ENCODE measurements at places on chromosomes 1 and 21.

DNA sequence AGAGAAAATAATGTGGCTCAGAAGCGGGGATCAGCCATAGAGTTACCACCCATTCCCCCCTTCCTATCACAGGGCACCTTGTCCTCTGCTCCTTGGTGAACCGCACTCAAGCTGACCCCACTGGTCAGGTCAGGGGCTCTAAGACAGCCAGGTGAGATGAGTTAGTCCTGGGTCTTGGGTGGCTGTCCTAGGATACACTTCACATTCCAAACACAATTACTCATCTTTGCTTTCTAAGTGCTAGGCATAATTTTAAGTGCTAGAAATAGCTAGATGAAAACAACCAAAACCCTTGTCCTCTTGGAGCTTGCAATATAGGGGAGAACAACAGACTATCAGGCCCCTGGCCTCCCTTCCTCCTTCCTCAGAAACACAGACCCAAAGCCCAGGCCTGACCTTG is 7.8 kb upstream of the MUTYH start:
- no peak for DNase-seq

- no peak for DNase-seq
Observed at GRCh38 chr1:46485564-46486431, 3.8 kb upstream of the DMBX1 start.

GRCh38 chr1:210687582-210688279 is 359.0 kb downstream of the HHAT start:
- DNase-seq, result no peak

DNA sequence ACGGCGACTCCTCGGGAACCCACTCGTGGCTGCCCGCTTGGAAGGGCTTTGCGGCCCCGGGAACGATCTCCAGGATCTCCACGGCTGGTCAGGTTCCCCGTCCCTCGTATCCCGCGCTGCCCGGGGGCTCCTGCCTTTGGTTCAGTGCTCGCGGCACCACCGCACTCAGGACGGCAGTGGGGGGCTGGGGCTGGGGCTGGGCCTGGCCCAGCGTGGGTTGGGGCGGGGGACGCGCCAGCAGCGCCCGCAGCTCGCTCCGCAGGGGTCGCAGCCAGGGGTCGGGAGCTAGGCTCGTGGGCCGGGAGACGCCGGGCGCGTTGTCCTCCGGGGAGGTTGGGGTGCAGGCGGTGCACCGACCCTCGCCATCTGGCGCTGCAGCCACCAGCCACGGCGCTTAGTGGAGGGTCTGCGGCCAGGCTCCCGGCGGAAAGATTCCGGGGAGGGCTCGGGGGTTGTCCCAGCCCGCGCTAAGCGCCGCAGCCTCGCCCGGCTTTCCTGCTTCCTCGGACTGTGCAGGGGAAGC is 8.9 kb downstream of the SIM2 start:
- DNase-seq, result no peak

DNA sequence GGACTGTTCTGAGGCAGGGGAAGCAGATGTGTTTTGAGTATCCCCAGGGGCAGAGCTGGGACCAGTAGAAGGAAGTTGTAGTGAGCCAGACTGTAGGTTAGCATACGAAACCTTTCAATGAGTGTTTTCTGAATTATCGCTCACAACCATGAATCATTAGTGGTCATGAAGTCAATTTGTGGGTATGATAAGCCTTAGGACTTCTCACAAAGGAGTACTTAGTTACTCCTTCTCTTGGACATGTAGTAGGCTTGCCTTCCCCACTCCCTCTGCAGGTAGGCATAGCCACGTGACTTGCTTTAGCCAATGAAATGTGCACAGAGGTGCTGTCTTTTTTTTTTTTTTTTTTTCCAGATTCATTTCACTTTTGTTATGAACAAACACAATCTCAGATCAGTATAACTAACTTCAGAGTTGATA is 23.9 kb upstream of the FAAH start:
- peak; percentile 23 for DNase-seq

- no peak for DNase-seq
Observed at GRCh38 chr1:92980732-92981647, 19.7 kb upstream of the DIPK1A start.

GRCh38 chr1:209882942-209883340 is 55.1 kb upstream of the SYT14 start:
- DNase-seq, result no peak

GRCh38 chr1:201258763-201259230 is 24.5 kb upstream of the PKP1 start:
- DNase-seq, result no peak

DNA sequence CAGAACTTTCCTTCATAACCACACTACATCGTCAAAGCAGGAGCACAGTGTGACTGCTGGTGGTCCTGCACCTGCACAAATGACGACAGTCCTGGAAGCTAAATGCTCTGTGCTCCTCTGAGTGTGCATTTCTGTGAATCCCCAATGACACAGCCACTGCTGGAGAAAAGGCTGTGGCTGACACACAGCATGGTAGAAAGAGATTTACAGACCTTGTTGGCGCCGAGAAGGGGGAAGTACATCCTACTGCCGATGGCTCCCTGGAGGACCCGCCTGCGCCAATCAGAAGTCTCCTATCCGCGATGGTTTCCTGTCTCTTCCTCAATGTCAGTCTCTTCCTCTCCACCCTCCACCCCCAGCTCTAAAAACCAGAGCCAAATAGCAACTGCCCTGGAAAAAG is 115.4 kb upstream of the RAB4A start:
- DNase-seq, result no peak

GRCh38 chr21:39799178-39799577 is 54.2 kb downstream of the IGSF5 start:
- DNase-seq, result no peak

DNA sequence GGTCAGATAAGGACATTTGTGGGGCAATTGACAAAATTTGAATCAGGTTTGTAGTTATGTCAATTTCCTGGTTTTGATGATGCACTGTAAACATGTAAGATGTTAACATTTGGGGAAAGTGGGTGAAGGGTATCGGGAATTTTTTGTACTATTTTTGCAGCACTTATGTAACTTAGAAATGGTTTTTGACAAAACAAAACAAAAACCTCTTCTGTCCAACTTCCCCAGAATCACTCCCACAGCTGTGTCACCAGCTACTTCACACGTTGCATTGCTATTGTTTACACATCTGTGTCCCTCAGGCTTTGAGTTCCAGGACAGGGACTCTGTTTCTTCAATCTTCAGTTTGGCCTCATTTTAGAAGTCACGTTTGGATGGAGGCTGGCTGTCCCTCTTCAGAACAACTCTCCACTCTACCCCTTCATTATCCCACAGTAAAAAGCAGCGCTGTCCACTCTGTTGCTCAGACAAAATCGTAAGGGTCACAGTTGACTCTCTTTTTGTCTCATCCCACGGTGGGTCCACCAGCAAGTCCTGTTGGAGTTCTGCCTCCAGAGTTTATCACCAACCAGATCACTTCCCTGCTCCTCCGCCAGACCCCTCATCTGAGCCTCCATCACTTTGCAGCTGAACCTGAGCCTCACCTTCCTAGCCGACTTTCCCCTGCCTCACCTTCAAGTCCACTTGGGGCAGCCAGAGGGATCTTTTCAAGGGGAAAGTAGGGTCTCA is 63.2 kb downstream of the NENF start:
- no peak for DNase-seq

DNA sequence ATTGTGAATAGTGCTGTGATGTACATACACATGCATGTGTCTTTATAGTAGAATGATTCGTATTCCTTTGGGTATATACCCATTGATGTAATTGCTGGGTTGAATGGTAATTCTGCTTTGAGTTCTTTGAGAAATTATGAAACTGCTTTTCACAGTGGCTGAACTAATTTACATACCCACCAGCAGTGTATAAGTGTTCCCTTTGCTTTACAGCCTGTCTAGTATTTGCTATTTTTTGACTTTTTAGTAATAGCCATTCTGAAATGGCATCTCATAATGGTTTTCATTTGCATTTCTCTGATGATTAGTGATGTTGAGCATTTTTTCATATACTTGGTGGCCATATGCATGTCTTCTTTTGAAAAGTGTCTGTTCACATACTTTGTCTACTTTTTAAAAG is 54.5 kb upstream of the FAM78B start:
- DNase-seq, result no peak

- no peak for DNase-seq
Observed at GRCh38 chr1:88876573-88877365, 14.6 kb downstream of the GTF2B start.

GRCh38 chr21:35508139-35508888 is 459.2 kb upstream of the RUNX1 start:
- peak; percentile 68 for DNase-seq

- DNase-seq, result no peak
Observed at GRCh38 chr1:89630048-89630447, 2.9 kb upstream of the LRRC8C start.

GRCh38 chr1:2199042-2199810 is 4.7 kb upstream of the FAAP20 start:
- DNase-seq, result peak; percentile 92

DNA sequence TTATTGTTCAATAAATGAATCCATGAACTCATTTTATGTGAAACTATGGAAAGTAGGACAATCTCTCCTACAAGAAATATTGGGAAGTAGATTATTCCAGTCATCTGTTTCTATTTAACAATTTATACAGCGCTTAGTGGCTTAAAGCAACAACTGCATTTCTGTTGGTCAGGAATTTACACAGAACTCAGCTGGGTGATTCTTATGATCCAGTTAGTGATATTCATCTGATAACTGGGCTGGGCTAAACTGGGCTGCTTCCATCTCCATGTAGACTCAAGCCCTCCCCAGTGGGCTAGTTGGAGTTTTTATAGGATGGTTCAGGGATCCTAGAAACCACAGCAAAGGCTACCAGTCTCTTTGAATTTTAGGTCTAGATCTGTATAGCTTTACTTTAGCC is 497.9 kb upstream of the NEGR1 start:
- DNase-seq, result no peak

DNA sequence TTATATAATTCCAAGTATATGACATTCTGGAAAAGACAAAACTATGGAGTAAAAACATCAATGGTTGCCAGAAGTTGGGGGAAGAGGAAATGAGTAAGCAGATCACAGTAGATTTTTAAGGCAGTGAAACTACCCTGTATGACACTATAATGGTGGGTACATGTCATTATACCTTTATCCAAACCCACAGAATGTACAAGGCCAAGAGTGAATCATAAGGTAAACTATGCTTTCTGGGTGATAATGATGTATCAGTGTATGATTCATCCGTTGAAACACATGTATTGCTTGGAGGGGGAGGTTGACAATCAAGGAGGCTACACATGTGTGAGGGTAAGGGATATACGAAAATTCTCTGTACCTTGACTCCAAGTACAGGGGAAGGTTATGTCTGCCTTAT is 862.7 kb downstream of the PLA2G4A start:
- DNase-seq, result no peak

DNA sequence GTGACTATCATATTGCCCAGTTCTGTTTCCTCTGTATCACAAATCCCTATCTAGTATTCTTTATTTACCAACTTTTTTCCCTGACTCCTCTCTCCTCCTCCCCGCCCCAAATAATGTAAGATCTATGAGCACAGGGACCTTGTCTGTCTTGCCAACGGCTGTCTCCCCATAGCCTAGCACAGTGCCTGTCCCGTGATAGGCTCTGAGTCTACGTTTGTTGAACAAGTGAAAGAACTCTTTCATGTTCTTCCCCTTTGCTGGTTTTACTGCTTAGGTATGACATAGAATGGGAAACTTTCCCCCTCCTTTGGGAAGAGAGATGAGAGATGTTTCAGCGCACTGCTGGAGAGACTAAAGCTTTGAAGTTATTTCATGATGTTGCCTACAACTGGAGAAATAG is 367.0 kb downstream of the PRDM2 start:
- DNase-seq, result no peak

- DNase-seq, result no peak
Observed at GRCh38 chr1:217605390-217605789, 25.5 kb downstream of the GPATCH2 start.

- no peak for DNase-seq
Observed at GRCh38 chr1:93776728-93777127, 95.1 kb upstream of the BCAR3 start.

DNA sequence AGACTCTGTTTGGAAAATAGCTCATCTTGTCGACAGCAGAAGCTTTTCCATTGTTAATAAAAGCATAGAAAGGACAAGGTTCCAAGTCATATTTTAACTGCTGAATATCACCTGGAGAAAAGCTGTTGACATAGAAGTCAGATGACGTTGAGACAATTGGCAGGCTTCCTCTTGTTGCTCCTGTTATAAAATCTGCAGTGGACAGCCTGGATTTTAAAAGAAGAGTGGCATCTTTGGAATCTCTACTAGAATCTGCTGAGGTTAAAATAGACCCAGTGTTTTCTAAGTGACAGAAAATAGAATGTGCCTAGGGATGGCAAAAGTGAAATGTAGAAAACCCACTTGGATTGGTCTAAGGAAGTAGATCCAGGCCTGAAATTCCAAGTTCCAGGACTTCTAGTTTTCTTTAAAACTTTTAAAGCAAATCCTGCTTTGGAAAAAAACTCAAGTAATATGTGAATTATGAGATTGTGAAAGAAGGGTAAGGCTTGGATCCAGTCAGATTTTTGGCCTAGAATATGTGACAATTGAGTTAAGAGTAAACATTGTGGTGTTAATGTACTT is 53.6 kb upstream of the NEXN start:
- no peak for DNase-seq

DNA sequence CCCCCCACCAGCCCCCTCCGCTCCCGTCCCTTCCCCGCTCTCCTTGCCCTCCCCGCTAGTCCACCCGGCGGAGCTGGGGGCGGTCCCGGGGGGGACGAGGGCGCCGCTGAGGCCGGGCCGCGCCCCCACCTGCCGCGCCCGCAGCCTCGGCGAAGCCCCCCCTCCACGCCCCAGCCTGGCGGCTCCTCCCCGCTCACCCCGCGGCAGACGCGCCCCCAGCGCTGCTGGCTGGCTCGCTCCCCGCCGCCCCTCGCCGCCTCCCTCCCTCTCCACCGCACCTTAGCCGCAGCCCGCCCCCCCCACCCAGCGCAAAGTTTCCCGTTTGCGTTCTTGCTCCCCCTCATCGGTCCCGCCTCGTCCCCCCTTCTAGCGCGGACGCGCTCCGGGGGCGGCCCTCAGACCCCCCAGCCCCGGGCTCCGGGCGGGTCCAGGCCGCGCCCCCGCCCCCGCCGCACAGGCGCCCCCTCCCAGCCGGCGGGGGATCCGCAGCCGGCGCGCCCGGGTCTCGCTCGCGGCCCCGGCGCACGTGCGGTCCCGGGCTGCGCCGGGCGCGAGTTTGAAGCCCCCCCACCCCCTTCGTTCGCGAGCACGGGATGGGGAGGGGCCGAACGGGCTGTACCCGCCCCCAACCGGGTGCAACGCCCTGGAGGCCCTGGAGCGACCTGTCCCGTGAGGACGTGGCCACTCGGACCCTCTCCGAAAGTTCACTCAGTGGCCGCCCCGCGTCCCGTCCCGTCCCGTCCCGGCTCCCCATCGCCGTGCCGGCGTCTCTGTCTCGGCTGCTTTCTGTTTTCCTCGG is 623 bp downstream of the PTPRF start:
- DNase-seq, result peak; percentile 38

DNA sequence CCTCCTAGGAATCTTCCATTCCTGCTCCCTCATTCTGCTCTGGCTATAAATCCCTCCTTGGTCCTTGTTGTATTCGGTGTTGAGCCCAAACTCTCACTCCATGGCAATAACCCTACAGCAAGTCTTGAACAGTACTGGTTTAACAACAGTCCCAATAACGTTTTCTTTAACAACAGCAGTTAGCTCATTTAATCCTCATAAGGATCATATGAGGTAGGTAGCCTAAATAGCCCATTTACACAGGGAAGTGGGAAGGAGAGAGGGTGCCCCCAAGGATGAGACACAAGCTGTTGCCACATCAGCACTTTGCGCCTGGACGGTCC is 444 bp upstream of the AGTRAP start:
- no peak for DNase-seq

- no peak for DNase-seq
Observed at GRCh38 chr1:212864201-212864600, 6.1 kb downstream of the FLVCR1 start.

Measured in erythroblast (primary cell).